LoVo (cell line): ENCODE measurements at places on chromosomes 3 and 15.

GRCh38 chr3:193051314-193051713, 133.7 kb upstream of the MB21D2 start:
- DNase-seq, result no peak

DNA sequence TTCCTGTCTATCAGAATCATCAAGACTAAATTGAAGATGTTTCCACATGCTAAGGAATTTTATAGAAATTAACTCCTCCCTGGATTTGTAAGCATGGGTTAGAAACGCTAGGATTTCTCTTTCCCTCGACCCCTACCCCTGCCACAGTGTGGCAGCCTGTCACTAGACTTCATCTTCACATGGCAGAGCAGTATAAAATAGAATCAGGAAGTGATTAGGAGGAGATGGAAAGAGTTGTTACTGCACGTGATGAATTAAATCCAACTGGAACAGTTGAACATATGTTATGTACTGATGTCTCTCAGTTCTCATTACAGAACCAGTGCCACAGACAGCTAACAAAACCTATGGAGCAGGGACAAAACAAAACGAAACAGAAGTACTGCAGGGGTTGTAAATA, 130.0 kb upstream of the BNIP2 start:
- no peak for DNase-seq

DNA sequence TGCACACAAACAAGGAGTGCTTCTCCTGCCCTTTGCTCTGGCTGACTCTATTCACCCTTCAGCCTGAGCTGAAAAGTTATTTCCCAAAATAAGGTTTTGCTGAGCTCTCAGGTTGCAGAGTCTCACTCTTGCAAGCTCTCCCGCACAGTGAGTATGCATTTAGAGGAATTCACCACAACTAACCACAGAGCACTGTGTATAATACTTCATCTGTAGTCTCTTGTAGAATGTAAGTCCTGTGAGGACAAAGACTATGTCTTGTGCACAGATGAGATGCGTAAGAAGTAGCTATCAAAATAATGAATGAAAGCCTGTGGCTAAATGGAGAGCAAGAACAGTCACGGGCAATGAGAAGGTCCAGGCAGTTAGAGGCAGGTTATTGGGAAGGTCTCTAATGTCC, 156.5 kb upstream of the SLCO3A1 start:
- DNase-seq, result no peak

GRCh38 chr3:13710251-13710650, 161.3 kb downstream of the FBLN2 start:
- DNase-seq, result no peak

DNA sequence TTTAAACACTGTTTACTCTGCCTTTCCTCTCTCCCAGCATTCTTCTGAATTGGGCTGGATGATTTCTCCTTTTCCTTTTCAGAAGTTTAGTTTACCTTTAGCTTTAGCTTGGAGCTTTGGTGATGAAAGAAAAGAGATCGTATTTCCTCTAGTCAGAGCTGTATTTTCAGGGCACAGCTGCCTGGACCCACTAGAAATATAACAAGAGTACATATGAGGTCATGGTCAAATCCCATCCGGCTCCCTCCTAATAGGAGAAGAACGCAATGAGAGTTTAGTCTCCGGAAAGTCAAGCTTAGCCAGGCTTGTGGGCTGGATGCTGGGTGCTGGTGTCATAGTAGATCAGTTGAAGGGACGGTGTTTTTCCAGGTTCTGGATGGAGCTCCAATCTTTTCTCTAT, 177.1 kb upstream of the PFN2 start:
- no peak for DNase-seq

- DNase-seq, result no peak
These were observed 332.7 kb upstream of the ADAMTS9 start for GRCh38 chr3:65020281-65021160.

DNA sequence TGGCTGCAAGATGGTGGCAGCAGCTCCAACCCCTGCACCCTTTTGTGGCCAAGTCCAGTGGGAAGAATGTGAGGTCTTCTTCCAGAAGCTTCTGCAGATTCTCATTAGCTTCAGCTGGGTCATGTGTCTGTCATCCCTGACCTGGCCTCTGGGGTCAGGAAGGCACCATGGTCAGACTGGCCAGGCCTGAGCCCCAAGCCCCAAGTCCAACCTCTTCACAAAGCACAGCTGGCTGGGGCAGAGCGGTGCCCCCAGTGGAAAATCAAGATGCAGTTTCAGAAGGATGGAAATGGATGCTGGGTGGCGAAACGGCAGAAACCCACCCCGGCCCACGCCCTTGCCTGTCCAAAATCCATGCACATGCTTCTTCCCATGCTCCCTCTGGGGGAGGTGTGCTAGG, 15.9 kb upstream of the GATA2 start:
- no peak for DNase-seq
